AG04449 (cell line): ENCODE measurements at places on chromosomes 6 and 20.

DNA sequence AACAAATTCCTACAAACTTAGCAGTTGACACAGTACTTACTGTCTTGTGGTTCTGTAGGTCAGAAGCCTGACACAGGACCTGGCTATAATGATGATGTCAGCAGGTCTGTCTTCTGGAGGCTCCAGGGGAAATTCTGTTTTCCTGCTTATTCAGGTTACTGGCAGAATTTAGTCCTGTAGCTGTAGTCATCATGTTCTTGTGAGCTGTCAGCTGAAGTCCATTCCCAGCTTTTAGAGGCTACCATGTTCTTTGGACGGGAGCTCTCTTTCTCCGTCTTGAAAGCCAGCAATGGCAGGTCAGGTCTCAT, 99.2 kb downstream of the HIVEP1 start:
- no peak for DNase-seq

DNA sequence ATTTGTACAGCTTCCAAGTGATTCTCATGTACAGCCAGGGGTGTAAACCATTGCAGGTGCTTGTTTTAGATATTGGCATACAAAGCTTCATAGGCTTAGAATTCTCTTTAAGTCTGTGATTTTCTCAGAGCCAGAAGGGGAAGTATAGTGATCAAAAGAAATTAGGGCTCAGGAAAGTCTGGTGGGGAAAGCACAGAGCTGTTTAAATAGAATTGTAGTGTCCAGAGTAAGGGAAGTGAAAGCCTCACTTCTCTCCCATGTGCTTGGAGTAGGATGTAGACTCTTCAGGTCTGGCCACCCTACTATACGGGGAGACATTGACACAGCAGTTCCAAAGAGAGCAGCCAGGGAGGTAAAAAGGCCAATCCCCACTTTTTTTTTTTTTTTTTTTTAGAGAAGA, 10.4 kb downstream of the GCNT2 start:
- DNase-seq, result no peak

DNA sequence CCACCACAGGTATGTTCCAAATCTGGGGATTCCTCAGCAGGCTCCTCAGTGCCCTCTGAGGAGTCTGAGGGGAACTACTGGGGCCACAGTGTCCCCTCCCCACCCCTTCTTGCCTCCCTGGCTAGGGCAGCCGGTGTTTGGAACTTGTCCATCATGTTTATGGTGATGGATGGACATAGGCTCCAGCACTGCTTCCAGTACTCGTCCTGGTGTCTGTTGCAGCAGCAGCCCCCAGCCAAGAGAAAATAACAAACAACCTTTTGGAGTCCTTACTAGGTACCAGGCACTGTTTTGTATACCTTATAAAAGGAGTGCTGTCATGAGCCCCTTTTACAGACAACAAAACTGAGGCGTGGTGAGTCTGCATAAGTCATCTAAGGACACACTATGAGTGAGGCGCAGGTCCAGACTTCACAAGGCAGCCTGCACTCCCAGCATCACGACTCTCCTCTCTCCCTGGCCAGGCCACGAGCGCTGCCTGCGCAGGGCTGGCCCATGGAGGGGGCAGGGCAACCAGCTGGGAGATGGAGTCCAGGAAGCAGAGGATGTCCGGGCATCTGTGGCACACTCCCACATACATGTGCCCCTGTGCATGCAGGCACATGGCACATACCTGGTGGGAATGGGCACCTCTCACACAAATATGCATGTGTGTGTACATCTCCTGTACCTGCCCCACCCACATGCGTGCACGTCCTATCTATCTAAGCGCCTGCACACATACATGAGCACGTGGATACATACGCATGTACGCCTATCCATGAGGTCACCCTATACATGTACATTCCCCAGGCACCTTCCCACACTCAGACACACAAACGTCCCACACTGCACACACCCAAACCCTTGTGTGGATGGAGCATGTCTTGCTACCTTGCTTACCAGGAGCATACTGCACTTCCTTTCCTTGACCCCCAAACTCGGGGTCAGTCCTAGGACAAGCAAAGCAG, 152.7 kb downstream of the VEGFA start:
- no peak for DNase-seq

DNA sequence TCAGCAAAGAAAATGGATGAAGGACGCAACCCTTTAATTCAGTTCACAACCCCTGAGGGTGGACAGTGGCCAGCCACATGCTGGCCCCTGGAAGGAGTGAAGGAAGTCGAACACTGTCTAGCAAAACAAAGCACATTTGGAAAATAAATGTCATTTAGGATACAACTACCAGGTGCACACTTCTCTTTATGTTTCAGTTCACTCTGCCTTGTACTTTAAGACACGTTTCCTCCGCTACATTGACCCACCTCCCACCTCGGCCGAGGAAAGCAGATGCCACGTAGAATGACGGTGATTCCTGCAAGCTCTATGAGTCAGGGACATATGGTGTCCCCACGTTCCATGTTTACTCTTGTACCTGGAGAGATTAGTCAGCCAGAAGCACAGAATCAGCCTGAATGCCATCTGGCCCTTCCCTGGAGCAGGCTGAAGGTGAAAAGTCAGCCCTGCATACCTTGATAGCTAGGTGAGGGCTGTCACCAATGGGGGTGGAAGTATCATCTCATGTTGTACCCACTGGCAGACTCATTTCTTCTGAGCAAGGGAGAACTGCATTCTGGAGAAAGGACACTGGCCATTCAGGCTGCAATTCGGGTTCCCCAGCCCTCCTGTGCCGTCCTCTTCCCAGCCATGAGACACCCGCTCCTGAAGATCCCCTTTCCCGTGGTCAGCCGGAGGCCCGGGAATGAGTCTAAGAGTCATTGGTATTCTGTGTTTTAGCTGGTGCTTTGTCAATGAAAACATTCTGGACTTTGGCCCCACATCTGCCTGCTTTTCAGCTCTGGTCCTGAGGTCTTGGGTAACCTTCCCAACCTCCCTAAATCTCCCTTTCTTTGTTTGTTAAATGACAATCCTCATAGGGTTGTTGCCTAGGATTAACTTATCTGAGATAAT, 60.6 kb downstream of the FOXA2 start:
- DNase-seq, result no peak

DNA sequence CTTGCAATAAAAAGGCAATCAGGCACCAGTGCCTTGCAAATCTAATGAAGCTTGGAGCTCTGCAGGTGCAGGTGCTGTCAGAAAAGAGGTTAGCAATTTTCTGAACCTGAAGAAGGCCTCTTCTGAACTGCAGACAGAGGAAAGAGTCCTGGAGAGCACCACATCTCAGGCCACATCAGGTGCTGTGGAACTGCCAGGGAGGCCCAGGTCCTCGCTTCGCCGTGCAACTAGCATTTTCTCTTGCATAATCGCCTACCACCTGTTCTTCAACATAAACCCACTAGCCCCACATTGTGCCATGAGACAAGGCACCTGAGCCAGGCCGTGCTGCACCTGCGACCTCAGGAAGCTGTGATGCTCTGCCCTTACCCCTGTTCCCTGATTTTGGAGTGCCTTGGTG, 187.6 kb downstream of the DTNBP1 start:
- no peak for DNase-seq

DNA sequence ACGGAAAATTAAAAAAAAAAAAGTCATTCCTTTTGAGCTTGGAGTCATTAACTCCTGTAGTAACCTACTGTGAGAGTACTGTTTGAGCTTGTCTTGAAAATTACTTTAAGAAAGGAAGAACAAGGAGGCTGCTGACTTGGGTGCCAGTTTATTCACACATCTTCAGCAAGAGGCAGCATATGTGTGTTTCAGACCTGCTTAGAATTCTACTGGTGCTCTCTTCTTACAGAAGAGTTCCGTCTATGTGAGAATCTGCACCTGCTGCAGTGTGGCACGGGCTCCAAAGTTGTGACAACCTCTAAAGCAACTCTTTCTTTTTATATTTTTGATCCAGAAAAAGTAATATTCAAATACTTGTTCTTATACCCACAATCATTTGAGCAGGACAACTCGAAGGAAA, 117.4 kb upstream of the SOX4 start:
- no peak for DNase-seq

DNA sequence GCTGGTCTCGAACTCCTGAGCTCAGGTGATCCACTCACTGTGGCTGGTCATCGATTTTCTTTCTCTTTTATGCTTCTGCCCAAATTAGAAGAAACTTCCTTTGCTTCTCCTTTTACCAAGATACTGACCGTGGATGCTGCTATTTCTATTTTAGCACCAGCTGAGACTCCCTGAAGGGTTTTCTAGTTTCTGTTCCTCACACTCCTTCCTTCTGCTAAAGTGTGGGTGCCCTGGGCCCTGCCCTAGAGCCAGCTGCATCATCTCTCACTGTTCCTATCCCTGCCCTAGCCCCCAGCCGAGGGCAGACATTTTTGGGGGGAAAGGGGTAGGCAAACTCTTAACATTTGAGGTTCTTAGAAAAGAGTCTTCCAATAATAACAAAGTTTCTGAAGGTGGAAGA, 6.3 kb downstream of the SMOC2 start:
- DNase-seq, result no peak

GRCh38 chr6:13081189-13081563, 247.2 kb downstream of the TBC1D7 start:
- no peak for DNase-seq

DNA sequence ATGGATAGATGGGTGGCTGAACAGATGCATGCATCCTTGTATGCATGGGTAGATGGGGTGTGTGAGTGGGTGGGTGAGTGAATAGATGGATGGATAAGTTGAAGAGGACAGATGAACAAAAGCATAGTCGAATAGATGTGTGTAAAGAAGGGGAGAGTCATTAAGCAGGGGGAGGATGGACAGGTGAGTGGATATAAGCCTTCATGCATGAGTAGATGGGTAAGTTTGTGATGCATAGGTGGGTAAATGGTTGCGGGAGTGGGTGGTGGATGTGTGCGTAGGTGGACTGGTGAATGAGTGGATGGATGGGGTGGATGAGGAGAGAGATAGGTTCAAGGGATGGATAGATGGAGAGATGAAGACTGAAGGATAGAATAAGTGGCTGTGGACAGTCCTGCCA, 29.6 kb downstream of the HLA-DPB1 start:
- no peak for DNase-seq

DNA sequence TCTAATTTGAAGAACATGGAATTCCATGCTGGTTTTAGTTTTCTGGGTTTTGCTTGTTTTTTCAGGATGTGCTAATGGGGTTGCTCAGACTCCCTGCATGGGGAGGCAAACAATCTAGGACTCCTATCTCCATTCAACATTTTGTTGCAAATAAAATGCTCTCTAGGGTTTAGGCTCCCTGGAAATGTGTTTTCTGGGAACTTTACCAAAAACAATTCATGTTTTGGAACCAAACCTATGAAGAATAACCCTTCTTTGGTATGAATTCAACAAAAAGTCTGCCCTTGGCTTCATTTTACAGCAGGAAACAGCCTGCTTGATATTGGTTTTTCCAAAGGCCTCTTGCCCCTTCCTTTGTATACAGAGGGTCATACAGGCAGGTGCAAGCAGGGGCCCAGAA, 217.7 kb downstream of the FOXA2 start:
- no peak for DNase-seq

DNA sequence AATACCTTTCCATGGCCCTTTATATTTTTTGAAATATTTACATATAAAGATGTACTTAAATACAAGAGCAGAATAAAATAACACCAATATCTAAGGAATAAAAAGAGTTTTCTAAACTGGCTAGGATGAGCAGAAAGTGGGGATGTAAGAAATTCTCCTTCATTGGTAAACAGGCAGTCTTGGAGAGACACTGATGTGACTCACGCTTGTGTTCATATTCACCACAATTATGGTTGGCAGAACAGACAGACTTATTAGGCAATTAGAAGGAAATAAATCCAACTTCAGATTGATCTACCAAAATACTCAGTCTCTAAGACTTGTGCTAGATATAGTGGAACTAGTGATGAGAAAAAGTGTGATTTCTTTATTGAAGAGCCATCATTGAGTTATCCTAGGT, 463.7 kb downstream of the CDC5L start:
- no peak for DNase-seq

DNA sequence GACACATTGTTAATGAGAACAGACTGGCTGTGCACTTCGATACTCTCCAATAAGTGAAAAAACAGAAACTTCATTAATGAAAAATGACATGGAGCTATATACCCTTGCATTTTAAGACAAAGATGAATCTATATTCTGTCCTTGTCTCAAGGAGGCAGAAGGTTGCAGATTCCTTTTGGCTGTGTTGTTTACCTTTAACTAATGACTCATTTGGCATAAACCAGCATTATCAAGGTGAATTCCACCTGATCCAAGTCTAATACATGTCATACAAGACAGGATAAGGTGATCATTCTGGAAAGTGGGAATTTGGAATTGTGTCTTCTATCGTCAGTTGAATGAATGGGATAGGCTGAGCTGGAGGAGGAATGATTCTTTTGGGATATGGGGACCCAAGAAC, 192.9 kb downstream of the PLCB4 start:
- DNase-seq, result no peak

DNA sequence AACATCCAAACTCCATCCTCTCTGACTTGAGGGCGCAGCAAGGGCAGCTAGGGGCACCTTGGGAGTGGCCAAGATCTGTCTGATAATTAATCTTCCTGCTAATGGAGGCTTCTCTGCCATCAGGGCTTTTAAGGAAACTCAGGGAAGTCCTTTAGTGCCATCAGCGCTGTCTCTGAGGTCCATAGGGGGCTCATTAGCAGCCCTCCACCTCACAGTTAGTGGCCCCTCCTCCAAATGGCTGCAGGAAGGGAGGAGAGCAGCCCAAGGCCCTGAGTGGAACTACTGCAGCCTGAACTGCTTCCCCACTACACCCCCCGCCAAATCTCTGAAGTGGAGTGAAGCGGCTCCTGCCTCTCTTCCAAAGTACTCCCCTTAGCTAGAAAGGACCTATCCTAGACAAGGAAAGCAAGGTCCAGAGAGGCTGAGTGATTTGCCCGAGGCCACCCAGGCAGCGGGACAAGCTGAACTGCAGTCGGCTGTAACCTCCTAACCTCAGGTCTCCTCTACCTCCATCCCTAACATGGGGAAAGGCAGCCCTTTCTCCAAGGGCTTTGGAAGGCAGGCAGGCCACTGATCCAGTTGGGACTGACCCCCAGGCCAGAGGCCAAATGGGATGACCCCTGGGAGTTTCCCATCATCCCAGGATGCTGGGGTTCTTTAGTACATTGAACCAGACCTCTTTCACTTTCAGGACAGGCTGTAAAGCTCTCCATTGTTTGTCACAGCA, 39.5 kb upstream of the ZFAND3 start:
- no peak for DNase-seq
